ENCODE measurements at places on chromosomes 5 and 9. TPM values are rescaled to one million over a fixed set of nuclear protein-coding genes. Genes with fewer than 3 reads are reported as not detected.

GRCh38 chr9:86525182-86525581 lies 171.0 kb upstream of the TUT7 start:
- no peak overlapping the region for H3K27ac ChIP-seq
- H3K27me3 ChIP-seq, result no peaks in the 10 kb centered on the region
- no peak overlapping the region for H3K4me3 ChIP-seq

The SPINK13 gene
- not detected for total RNA-seq

DNA sequence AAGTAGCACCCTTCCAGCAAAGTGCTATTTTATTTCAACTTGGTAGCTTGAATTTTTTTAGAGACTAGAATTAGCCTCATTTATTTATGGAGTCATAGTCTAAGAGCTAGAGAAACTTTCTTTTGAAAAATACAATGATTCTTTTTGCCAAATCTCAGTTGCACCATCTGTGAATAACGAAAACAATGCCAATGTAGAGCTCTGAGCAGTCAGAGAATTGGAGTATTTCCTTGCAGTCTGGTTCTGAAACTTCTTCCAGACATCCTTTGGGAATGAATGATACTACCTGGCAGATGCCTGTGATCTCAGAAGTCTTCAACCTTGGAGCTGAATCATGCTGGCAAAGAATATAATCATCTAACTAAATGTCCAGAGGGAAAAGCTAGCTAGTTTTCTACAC lies 511.5 kb upstream of the CYLC2 start:
- DNase-seq, result no peak
- H3K27ac ChIP-seq, result no peak overlapping the region
- no peaks in the 10 kb centered on the region for H3K36me3 ChIP-seq
- no peak overlapping the region for H3K4me3 ChIP-seq
- H3K4me1 ChIP-seq, result no peaks in the 10 kb centered on the region

DNA sequence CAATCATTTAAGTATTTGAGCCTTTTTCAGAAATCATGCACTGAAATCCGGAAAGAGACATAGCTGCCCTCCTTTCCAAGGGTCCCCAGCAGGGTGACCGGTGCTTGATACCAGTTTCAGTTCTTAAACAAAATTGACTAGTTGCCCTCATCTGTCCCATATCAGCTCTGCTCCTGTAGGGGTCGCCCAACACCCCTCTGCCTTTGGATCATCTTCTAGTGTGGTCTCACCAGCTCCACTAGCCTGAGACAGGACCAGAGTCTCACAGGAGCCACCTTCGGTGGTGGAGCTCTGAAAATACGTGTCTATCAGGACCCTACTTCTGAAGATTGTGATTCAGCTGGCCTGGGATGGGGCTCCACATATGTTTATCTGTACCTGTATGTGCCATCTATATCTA lies 428.2 kb downstream of the ENC1 start:
- no peak overlapping the region for H3K4me3 ChIP-seq
- H3K27me3 ChIP-seq, result no peaks in the 10 kb centered on the region
- no peaks in the 10 kb centered on the region for H3K36me3 ChIP-seq
- DNase-seq, result no peak
- H3K4me1 ChIP-seq, result no peaks in the 10 kb centered on the region

- no peaks in the 10 kb centered on the region for H3K36me3 ChIP-seq
- H3K27ac ChIP-seq, result no peak overlapping the region
- H3K27me3 ChIP-seq, result no peaks in the 10 kb centered on the region
- no peak for DNase-seq
- no peaks in the 10 kb centered on the region for H3K4me1 ChIP-seq
- H3K4me3 ChIP-seq, result no peak overlapping the region
Measured at GRCh38 chr5:32449262-32449661, 4.7 kb upstream of the ZFR start.

The PCDHGB7 gene
- total RNA-seq, result 10.2 TPM

DNA sequence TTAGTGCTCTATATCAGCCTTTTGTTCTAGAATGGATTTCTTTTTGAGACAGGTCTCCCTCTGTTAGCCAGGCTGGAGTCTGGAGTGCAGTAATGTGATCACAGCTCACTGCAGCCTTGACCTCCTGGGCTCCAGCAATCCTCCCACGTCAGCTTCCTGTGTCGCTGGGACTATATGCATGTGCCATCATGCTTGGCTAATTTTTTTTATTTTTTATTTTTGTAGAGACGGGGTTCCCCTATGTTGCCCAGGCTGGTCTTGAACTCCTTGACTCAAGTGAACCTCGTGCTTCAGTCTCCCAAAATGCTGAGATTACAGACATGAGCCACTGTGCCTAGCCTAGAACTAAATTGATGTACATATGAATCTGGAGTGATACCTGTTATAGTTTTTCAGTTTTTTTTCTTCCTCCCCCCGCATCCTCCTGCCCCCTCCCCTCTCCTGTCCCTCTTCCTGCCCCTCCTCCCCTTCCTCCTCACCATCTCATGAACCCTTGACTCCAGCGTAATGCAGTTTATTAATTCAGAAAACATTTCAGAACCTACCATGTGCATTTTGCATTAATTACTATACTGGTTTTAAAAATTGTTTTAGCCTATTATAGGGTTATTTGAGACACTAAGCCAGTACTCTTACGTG lies 37.4 kb upstream of the TNFAIP8 start:
- H3K4me1 ChIP-seq, result peaks cover 4% of the 10 kb centered on the region
- no peak overlapping the region for H3K4me3 ChIP-seq
- H3K27me3 ChIP-seq, result no peaks in the 10 kb centered on the region
- no peak for DNase-seq

The FAM221B gene
- not detected for total RNA-seq

The PCAT7 gene
- not detected for total RNA-seq

The PITX1 gene
- 23.8 TPM for total RNA-seq

DNA sequence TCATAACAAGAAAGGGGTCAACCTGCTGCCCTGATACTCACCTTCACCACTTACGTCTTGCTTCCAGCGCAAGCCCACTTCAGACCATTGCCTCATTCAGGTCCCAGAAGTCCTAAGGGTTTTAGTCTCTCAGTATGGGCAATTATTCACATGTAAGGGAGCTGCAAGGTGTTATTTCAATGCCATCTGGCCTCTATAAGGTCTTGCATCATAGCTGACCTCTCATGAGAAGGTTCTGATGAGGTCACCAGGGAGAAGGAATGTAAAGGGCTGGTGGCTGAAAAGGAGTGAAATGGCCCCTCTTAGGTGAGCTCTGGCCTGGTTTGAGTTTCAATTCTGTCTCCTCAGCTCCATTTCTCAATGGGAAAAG lies 1.5 kb upstream of the MARCHF3 start:
- no peaks in the 10 kb centered on the region for H3K36me3 ChIP-seq
- H3K27ac ChIP-seq, result no peak overlapping the region
- DNase-seq, result no peak
- no peaks in the 10 kb centered on the region for H3K27me3 ChIP-seq

DNA sequence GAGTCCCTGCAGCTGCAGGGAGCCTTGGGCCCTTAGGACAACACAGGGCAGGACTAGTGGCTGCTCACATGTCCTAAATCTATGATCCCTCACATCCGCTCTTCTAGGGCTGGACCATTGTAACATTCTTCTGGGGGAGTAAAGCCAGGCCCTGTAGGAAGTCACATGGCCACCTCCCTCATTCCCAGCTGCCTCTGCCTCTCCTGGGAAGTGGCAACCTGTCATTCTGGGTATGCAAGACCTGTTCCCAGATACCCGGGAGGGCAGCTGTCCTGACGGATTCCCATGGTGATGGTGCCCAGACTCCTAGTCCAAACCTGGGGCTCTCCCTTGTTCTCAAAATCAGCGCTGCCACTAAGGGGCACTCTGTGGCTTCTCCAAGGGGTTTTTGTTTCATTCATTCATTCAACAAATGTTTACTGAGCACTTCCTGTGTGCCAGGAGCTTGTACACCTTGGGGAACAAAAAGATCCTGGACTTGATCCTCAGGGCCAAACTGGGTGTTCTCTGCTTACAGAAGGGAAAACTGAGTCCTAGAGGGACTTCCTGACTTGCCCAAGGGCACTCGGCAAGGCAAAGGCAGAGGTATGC lies 85.6 kb downstream of the PSD2 start:
- H3K4me1 ChIP-seq, result no peaks in the 10 kb centered on the region
- H3K4me3 ChIP-seq, result no peak overlapping the region
- no peak for DNase-seq
- H3K27me3 ChIP-seq, result no peaks in the 10 kb centered on the region
- peaks cover 6% of the 10 kb centered on the region for H3K36me3 ChIP-seq

The AK1 gene
- 64.5 TPM for total RNA-seq

DNA sequence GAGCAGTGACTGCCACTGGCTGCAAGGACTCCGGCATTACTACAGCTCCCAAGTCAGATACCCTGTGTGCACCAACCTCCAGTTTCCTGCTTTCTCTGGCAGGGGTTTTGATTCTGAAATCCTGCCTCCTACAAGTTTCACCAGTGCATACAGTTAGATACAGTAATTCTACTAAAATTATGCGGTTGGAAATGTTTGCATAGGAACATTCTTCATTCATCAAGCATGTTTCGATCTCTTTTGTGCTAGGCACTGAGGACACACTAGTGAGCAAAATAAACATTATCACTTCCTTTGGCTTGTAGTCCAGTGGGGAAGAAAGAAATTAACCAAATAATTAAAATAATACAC lies 152.2 kb downstream of the TMEM167A start:
- no peak overlapping the region for H3K4me3 ChIP-seq
- peaks cover 10% of the 10 kb centered on the region for H3K4me1 ChIP-seq
- no peak for DNase-seq
- no peaks in the 10 kb centered on the region for H3K36me3 ChIP-seq
- H3K27me3 ChIP-seq, result no peaks in the 10 kb centered on the region
- H3K27ac ChIP-seq, result peak overlapping the region; percentile 43

DNA sequence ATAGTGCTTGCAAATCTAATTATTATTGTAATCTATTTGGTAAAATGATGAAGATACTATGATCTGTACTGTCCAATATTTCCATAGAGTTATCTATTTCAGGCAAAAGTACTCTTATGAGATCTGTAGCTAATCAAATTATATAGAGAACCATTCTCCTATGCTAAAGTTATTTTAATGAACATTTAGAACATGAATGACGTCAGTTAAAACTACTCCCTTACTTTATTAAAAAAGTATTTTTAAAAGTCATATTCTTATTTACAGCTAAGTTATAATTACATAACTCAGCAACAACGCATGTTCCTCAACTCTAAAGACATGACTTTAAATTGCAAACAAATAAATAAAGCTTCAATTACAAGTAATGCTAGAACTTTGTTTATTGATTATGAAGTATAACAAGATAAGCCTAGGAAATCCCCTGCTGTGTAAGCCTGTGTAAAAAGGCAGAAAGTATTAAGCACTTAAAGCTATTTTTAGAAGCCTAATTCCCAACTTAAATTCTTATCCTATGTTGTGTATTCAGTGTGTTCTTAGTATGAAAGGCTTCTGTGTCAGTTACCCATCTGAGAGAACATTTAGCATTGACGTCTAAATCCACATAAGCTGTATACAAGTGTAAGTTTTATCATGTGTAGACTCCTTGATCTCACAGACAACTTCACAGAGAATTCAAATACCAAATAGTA lies 285.7 kb downstream of the HCN1 start:
- H3K27ac ChIP-seq, result no peak overlapping the region
- H3K4me3 ChIP-seq, result no peak overlapping the region
- H3K27me3 ChIP-seq, result no peaks in the 10 kb centered on the region
- no peak for DNase-seq
- no peaks in the 10 kb centered on the region for H3K4me1 ChIP-seq
- no peaks in the 10 kb centered on the region for H3K36me3 ChIP-seq

DNA sequence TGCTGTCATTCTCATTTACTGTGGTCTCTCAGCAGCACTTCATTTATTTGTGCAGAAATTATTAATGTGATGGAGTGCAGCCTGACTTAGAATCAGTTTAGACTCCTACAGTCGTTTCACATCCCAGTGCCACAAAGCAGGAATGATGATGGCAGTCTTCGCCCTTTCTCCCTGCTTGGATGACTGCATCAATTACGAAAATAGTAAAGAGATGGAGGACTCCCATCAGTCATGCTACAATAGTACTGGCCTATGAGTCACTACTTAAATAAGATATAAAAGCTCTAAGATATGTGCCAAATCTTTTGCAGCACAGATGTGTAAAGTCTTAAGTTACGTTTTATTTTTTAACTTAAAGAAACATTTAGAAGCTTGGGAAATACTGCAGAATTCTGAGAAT lies 263.9 kb downstream of the CHSY3 start:
- H3K27me3 ChIP-seq, result no peaks in the 10 kb centered on the region
- H3K4me1 ChIP-seq, result peaks cover 5% of the 10 kb centered on the region
- H3K36me3 ChIP-seq, result no peaks in the 10 kb centered on the region
- H3K27ac ChIP-seq, result peak overlapping the region; percentile 9

DNA sequence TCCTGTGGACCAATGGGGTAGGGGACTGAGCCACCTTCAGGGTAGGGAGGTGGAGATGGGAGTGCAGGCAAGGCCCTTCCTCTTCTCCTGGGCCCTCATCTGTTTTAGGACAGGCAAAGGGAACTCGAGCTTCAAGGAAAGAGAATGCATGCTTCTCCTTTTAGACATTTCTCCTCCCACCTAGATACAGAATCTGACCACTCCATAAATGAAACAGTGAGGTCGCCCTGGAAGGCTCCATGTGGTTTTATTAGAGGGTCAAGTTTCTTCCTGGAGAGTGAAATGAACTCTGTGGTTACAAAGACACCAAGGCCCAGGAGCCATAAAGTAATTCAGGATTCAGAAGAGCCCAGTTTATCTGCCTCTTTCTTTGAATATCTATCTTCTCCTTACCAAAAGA lies 14.9 kb downstream of the LHFPL2 start:
- H3K4me1 ChIP-seq, result peaks cover 14% of the 10 kb centered on the region
- peaks cover 16% of the 10 kb centered on the region for H3K36me3 ChIP-seq
- H3K4me3 ChIP-seq, result no peak overlapping the region
- no peak for DNase-seq
- H3K27ac ChIP-seq, result no peak overlapping the region

The FBLL1 gene
- not detected for total RNA-seq

DNA sequence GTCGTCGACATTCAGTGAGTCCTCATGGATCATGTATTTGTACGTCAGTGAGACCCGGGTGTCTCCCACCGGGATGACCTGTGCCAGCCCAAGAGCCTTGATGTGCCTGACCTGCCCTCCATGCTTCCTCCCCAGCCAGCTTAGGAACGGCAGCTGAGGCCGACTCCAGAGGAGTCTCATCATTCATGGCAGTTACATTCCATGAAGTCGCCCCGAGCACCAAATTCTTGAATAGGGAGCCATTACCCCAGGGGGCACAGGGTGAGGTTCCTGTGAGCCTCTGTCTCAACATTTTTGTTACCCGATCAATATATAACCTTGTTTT lies 67.8 kb downstream of the ZNF354C start:
- no peaks in the 10 kb centered on the region for H3K4me1 ChIP-seq
- H3K27ac ChIP-seq, result no peak overlapping the region
- no peaks in the 10 kb centered on the region for H3K27me3 ChIP-seq
- DNase-seq, result no peak
- no peak overlapping the region for H3K4me3 ChIP-seq

- DNase-seq, result no peak
- no peaks in the 10 kb centered on the region for H3K27me3 ChIP-seq
- no peak overlapping the region for H3K27ac ChIP-seq
- no peaks in the 10 kb centered on the region for H3K36me3 ChIP-seq
- H3K4me1 ChIP-seq, result no peaks in the 10 kb centered on the region
Measured at GRCh38 chr9:78525986-78526560, 229.1 kb downstream of the PSAT1 start.
